Occipital lobe (tissue), 3 donors: ENCODE measurements at places on chromosomes 13 and 19.

DNA sequence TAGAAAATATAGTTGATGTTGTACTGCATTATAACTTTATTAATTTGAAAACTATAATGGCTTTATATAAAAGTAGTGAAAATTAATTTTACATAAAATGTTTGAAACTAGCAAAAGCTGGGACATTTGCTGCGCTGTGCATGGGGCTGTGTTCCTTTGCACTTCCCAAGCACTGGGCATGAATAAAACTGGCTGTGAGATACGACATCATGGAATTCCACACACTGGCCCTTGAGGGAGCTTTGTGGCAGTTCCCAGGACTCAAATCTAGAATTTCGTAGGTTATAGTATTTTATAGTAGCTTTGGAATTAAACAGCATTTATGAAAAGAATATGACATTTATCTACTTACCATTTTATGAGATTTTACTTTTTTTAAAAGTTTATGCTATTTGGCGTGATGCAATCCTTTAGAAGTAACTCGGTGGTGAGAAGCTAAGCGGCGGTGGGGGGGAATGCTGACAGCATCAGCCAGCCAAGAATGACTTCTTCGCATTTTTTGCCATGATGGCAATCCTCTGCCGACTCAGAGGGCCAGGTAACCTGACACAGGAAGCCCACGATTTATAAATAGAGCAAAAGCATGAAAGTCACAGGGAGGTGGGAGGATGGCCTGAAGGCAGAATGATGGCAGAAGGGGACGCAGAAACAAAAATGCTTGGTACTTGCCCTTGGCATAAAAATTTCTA is 553.5 kb downstream of the MYO16 start:
- no peak for DNase-seq

GRCh38 chr19:7670790-7671189 is 1.9 kb downstream of the RETN start:
- no peak for DNase-seq

- DNase-seq, result no peak
Observed at GRCh38 chr19:17599780-17600179, 44.3 kb downstream of the COLGALT1 start.

DNA sequence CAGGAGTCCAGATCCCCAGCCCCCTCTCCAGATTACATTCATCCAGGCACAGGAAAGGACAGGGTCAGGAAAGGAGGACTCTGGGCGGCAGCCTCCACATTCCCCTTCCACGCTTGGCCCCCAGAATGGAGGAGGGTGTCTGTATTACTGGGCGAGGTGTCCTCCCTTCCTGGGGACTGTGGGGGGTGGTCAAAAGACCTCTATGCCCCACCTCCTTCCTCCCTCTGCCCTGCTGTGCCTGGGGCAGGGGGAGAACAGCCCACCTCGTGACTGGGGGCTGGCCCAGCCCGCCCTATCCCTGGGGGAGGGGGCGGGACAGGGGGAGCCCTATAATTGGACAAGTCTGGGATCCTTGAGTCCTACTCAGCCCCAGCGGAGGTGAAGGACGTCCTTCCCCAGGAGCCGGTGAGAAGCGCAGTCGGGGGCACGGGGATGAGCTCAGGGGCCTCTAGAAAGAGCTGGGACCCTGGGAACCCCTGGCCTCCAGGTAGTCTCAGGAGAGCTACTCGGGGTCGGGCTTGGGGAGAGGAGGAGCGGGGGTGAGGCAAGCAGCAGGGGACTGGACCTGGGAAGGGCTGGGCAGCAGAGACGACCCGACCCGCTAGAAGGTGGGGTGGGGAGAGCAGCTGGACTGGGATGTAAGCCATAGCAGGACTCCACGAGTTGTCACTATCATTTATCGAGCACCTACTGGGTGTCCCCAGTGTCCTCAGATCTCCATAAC is at the start of gene APOE:
Gene APOE, plus strand, starts transcription at position 360 of the 724 bp plus-strand sequence. CDS start 829 bp downstream, outside the sequence.
- no peak for DNase-seq
